ENCODE measurements at places on chromosomes 5 and 9. TPM values are rescaled to one million over a fixed set of nuclear protein-coding genes. Genes with fewer than 3 reads are reported as not detected.

- DNase-seq, result no peak
These were observed 45.3 kb downstream of the ARHGAP26 start for GRCh38 chr5:142815469-142815868.

DNA sequence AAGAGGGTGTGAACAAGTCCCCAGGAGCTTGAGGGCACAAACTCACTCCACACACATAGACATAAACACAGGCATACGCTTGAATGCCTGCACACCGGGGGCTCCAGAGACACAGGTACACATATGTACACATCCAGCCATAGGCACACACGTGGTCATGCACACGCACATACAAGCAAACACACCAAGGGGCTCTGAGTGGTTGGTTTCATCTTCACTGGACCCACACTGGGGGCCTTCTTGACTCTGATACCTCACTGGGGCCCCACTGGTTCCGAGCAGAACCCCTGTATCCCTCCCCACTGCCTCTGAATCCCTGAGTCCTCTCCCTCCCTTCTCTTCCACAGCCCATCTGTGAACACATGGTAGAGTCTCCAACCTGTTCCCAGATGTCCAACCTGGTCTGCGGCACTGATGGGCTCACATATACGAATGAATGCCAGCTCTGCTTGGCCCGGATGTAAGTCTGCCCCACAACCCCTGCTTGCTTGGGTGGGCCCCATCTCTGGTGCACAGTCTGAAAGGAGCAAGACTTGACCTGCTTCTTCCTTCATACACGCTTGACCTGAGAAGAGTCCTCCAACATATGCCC lies 6.4 kb downstream of the SPINK4 start:
- no peak for DNase-seq

Gene ABLIM3
- 12.4 TPM for total RNA-seq

- no peak for DNase-seq
These were observed 40.6 kb downstream of the HACD4 start for GRCh38 chr9:20990867-20991266.

- DNase-seq, result no peak
These were observed 104.3 kb downstream of the PIK3R1 start for GRCh38 chr5:68319706-68320412.

Gene ANKRD31
- 0.17 TPM for total RNA-seq

- no peak for DNase-seq
These were observed 115.8 kb upstream of the SLC25A48 start for GRCh38 chr5:135718651-135719050.

DNA sequence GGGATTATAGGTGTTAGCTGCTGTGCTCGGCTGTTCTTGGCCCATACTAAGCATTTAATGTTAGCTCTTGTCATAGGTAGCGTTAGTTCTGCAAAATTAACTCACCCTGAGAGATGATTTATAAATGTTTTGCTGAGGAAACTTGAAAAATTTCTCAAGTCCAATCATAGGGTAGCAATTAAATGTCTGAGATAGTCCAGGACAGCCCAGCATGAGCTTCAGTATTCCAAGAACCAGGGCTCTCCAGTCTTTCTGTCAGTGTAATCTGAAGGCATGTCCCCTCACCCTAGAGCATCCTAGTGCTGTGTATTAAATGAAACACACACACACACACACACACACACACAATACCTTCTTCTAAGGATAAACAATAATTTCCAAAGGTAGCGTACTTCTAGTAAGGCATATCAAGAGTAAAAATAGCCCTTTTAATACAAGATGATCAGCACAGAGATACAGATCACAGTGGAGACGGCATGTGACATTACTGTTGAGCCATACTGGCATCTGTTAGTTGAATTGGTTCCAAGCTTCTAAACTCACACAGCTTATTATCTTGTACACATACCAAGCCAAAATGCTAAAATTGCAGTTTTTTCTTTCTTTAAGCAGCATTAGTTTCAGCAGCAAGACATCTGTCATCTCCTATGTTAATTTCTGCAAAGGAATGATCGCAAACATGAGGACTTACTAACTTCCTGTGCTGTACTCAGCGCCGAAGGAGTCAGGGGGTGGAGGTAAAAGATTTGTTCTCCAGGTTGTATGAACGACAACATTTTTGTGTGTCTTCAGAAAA lies 46.3 kb upstream of the JMY start:
- no peak for DNase-seq

DNA sequence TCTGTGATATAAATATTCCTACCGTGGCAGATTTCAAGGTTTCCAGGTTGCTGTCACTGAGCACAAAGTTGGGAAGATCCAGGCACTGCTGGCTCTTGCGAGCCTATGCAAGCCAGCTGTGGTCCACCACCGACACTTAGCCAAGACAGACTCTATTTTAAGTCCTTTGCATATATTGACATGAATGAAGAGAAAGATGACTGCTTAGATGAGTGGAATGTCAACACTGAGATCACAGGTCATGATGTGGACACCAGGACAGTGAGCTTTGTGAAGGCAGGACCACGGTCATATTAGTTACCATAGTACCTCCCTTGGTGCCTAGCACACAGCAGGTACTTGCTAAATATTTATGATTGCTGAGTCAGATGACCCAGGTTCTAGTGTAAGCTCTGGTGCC lies 217.0 kb downstream of the PAPPA start:
- DNase-seq, result no peak

Gene IGIP
- 25.1 TPM for total RNA-seq
